ENCODE measurements at places on chromosomes 2 and 18.
A peak's percentile ranks its signal among the peaks of the same experiment; 100 is the strongest.

DNA sequence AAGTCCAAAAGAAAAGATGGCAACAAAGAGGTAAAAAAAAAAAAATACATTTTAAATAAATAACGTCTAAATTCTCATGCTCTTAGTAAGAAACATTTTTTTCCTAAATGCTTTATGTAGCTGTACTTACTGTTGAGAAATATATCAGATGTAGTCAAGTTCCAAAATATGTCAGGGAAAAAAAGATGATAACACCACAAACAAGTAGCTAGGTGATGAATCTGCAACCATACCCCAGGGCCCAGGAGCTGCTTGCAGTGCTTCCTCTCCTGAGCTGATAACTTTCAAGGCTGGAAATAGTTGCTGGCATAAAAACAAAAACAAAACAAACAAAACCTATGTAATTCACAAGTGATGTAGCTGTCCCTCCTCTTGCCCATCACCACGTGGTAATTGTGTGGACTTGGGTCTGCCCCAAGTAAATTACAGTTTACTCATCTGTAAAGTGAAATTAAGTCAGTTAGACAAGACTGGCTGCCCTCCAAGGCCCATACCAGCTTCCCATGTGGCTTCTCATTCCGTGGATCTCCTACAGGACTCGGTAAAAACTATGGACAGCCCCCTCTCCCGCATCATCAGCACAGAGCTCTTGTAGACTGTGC is 82.6 kb downstream of the SP100 start:
- no peak for DNase-seq

DNA sequence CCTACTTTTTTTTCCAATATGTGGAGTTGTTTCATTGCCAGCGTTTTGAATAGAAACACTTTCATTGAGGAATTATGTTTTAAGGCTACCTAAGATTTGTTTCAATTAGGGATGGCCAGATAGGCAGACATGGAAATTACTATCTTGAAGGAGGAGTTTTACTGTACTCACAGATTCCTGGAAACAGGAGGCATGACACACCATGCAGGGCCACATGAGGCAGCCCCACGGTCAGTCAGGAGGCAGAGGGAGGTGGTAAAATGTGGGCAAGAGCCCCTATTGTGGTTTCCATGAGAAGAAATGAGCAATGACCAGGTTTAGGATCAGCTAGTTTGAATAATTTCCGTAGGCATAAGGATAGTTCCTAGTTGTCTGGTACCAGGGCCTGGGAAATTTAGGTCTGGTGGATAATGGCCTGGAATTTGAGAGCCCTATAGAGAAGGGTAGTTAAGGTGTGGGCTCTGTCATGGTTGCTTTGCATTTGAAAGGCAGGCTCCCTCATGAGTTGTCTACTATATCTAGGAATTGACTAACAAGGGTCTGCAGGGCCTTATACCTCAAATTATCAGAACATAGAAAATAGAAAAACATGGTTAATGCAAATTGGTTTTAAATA is 360.0 kb upstream of the KCNJ3 start:
- DNase-seq, result no peak

DNA sequence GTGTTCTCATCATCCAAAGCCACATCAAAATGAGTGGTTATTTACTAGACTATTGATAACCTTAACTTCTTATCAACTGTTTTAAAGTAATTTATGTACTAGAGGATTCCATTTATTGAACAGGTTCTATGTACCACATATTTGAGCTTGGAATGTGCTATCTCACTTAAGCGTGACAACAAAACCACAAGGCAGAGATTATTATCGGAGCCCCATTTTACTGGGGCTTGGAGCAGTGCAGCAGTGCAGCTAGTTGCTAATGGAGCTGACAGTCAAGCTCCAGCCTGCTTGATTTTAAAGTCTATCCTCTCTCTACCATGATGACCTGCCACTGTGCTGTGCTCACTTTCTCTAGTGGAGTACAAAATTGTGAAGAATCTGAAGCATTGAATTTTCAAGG is 24.6 kb downstream of the GCG start:
- no peak for DNase-seq

DNA sequence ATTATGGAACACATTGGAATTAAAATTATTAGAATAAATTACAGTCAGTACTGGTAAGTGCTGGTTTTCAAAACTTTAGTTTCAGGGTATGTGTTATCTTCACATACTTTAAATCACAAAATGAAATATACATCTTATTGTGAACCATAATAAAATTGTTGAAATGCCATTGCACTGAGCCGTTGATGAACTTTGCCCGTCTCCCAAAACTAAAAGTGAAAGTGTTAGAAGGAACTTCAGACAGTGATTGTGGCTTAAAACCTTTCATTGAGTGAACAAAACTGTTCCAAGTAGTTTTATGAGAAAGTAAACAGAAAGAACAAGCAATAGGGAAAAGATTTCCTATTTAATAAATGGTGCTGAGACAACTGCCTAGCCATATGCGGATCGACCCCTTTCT is 811.6 kb downstream of the PLCL1 start:
- peak; percentile 33 for DNase-seq

GRCh38 chr2:168156661-168157060 is 90.7 kb downstream of the STK39 start:
- peak; percentile 92 for DNase-seq

Data from EL (cell line).